Activated T-cell treated with anti-CD3 and anti-CD28 coated beads, Interleukin-2, amount 50 U/mL, for 24 hours (primary cell): ENCODE measurements at places on chromosomes 7 and 10.

- no peak for DNase-seq
These were observed 222.6 kb downstream of the ANK3 start for GRCh38 chr10:60167050-60167449.

DNA sequence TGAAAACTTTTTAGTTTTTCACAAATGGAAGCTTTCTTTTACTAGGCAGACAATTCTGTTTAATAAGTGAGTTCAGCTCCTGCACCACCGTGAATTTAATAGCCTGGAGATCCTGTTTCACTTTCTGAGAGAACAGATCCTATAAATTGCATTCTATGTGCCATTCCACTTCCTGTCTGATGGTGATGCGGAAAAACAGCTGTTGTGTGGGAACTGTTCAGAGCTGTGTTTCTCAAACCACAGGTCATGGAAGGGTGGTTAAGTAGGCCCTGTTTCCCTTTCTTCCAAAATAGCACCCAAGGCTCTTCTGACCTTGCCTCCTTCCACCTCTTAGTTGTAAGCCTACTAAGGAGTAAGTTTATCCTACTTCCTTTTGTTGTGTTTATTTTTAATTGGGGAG lies 97.2 kb upstream of the DKK1 start:
- no peak for DNase-seq

- DNase-seq: no peak
These were observed 27.3 kb downstream of the FAM20C start for GRCh38 chr7:219581-220150.

GRCh38 chr10:63684257-63684936 lies 163.2 kb downstream of the REEP3 start:
- no peak for DNase-seq

- no peak for DNase-seq
These were observed 28.4 kb downstream of the ENTPD1 start for GRCh38 chr10:95784279-95784913.

DNA sequence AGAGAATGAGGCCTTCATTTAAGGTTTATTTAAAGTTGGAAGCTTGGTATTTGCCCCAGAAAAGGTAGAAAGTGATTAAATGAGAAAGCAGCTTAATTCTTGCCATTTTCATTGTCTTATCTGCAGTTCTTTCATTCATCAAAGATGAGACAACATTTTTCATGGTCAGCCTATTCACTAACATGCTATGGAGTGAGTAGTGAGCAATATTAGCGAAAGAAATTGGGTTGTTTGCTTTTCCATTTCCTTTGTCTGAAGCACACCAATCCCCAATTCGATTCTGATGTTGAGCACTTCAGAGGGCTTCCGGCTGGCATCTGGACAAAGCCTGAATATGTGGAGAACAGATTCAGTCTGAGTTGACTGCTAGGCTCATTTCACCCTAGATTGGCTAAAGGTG lies 317.2 kb downstream of the BBS9 start:
- no peak for DNase-seq

GRCh38 chr10:30917789-30918188 lies 113.9 kb downstream of the ZNF438 start:
- DNase-seq: no peak

DNA sequence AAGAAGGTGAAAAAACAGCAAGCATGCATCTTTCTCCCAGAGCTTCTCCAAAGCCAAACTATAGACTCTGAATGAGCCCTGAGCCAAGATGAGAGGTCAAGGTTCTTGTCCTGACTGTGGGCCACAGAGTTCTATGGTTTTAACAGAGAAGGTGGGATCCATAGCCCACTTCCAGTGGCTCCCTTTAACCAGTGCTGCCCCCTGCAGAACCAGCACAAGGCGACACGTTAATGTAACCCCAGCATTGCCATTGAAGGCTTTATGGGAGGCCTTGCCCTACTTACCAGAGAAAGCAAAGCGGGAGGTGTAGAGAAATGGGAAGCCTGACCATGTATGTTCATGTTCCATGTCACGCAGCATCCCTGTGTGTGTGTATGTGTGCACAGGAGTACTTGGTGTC lies 243.6 kb downstream of the PRPF18 start:
- DNase-seq: no peak

GRCh38 chr10:133059571-133059970 lies 28.2 kb upstream of the ADGRA1 start:
- DNase-seq: no peak

DNA sequence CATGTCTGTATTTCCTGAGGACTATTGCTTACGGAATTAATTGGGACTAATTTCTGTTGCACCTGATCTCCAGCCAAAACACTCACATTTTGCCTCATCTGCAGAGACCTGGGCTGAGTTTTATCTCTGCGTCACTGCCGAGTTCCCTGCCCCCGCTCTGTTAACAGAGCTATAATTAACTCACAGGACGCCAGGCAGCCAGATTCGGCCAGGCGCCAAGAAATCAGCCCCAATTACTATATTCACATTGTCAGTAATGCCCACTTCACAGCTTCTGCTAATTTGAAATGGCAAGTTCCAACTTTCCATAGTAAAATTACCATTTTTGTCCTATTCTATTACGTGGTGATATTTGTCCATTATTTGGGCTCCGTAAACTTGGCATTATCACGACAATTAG lies 130.5 kb downstream of the CUX1 start:
- no peak for DNase-seq

DNA sequence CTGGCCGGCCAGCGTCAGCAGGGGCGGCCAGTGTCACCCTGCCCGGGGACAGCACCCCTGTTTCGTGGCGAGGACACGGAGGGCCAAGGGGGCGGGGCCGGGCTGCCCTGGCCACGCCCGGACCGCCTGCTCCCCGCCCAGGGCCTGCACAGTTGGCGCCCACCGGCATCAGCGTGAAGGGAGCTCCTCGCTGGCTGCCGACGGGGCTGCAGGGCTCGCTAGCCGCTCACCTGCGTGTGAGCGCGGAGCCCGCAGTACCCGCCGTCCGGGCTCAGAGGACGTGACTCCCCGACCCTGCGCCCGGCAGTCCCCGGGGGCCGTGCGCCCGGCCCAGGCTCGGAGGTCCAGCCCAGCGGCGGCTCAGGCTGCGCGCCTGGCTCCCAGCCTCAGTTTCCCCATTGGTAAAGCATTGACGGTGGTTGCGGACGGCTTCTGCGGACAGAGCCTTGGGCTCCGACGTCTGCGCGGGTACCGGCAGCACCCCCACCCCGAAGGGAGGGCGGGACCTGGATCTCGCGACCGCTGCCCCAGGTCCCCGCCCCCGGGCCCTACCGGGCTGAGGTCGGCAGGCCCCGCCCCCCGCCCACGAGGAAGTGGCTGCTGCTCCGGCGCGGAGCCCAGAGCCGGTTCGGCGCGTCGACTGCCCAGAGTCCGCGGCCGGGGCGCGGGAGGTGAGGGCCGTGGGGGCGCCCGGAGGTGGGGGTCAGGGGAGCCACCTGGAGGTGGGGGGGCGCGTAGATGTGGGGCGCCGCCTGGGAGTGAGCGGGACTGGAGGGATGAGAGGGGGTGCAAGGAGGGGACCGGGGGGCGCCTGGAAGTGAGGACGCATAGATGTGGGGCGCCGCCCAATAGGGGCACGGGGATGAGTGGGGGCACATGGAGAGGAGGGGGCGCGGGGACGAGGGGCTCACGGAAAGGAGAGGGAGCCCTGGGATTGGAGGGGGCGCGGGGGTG lies at the start of gene ARPC1B:
TSS of gene ARPC1B (plus strand) at position 620 of the 954 bp plus-strand sequence. CDS start 10,985 bp downstream, outside the sequence.
- peak; percentile 90 for DNase-seq

- no peak for DNase-seq
These were observed 69.4 kb upstream of the PDLIM1 start for GRCh38 chr10:95360122-95360714.

DNA sequence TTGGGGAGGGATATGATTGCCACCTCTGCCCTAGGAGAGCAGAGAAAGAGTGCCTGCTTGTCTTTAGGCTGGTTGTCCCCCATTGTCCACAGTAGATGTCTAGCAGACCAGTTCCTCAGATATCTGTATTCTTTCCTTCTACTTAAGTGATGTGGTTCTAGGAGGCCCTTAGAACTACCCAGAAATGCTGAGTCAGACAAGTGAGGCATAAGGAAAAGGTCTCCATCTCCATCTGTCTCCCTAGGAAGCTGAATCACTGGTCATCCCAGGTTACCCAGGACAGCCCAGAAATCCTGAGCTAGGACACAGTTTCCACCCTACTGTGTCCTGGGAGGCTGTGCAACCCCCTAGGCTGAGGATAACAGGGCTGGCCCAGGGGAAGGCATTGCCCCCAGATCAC lies 93.4 kb upstream of the INHBA start:
- no peak for DNase-seq

- DNase-seq: no peak
These were observed 22.0 kb downstream of the UMAD1 start for GRCh38 chr7:7662527-7662926.

GRCh38 chr7:48458701-48459524 lies 287.7 kb downstream of the ABCA13 start:
- no peak for DNase-seq

- DNase-seq: no peak
These were observed 20.9 kb upstream of the HELLS start for GRCh38 chr10:94524711-94525110.

DNA sequence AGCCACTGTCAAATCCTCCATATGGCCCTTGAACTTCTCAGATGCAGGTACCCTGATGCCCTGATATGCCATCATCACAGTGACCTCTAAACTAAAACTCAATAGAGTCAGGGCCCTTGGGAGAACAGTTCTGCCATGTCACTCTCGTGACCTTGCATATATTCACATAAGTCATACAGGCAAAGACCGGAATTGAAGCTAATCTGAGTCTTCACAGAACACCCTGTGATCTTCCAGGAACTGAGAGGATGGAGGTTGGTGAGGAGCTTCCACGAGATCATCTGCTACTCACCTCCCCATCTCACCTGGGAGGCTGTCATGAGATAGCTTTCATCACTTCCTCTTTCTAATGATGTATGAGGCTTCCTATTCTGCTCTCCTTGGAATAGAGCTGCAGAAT lies 228.7 kb upstream of the CCDC6 start:
- DNase-seq: no peak

GRCh38 chr10:51113007-51113406 lies 38.7 kb downstream of the PRKG1 start:
- no peak for DNase-seq

DNA sequence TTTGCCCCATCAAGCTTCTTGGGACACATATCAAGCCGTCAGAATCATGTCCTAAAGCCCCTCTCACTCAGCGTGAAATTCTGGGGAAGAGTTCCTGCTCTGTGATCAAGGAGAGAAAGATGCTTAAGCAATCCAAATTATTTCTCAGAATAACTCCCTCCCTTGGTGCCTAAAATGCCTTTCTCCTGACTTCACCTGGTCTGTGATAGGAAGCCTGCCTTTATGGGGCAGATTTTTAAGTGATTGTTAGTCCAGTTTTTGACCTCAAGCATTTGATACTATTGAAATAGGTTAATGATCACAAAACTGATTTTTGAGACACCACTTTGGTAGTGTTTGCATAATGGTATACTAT lies 76.4 kb upstream of the MAGI2 start:
- no peak for DNase-seq

- DNase-seq: peak; percentile 8
These were observed 298.3 kb upstream of the ZMIZ1 start for GRCh38 chr10:78770167-78771090.

DNA sequence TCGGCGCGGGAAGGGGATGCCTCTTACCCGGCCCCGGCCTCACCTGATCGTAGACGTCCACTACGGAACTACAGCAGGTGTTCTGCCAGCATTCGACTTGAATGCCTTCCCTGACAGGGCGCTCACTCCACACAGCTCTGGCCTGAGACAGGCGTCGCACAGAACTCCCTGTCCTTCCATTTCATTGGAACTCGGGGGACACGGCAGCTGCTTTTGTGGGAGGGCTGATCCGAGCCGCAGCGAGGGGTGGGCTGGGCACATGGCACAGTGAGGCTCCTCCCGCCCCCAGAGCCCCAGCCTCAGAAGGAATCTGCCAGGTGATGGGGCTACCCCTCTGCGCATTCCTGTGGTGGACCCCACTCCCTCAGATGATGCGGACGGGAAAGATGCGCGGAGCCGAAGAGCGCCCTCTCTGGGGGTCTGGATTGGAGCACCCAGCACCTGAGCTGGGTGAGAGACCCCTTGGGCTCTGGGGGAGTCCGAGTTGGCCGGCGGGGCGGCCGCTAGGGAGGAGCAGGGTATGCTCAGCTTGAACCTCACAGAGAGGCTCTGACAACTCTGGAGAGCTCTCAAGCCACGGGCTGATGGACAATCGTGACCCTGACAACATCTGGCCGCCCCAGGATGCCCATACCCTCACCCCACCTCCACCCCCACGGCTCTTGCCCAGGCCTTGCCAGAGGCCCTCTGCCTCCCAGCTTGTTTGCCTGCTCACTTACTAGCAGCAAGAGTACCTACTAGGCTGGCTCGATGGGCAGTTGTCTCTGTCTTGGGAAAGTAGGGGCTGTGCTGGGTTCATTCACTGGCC lies 36.6 kb downstream of the RASGEF1A start:
- peak; percentile 29 for DNase-seq

DNA sequence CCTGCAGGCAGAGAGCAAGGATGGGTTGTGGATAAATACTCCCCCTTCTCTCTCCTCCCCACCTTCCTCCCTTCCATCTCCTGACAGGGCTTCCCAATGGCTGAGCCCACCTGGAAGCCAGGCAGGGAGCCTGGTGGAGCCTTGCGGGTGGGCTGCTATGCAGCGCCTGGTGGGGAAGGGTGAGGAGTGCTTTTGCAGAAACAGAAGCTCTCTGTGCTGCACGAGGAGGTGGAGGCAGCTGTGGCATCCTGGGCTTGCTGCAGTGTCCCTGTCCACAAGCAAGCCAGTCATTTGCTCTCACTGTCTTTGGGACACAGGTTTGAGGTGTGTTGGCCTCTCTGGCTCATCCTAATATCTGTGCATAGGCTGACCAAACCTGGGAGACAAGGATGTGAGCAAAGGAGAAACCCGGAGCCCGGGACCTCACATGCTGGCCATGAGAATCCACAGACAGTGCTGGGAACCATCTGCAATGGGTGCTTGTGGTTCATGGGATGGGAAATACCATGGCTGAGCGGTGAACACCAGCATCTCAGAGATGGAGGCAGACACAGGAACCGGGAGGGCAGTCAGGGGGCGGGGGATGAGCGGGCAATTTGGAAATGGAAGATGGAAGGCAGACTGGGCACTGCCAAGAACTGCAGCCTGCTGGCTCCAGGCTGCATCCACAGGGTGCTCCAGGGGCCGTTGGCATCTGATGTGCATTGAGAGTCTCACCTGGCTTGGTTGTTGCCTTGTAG lies 364.2 kb downstream of the GLRX3 start:
- no peak for DNase-seq

DNA sequence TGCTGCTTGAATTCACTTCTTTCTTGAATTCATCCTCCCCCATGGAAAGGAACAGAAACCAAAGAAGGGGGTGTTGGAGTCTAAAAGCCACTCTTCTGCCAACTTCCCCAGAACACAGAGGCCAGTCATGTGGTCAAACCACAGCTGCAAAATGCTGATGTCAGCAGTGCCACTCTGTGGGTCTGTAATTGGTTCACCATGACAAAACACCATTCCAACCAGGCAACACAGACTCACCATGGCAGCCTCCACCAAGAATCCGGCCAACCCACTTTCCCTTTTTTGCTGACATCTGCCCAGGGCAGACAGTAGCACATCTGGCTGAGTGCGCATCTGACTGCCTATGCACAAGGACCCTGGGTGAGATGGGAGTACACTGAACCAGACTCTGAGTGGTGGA lies 16.8 kb downstream of the OSBPL3 start:
- peak; percentile 56 for DNase-seq
